ENCODE measurements at places on chromosomes 2 and 18. TPM values are rescaled to one million over a fixed set of nuclear protein-coding genes. Genes with fewer than 3 reads are reported as not detected.

Gene POTEC
- total RNA-seq: not detected

Gene LRP1B
- total RNA-seq: under 0.01 TPM

Gene PPM1B
- 32.8 TPM for total RNA-seq

Gene EMILIN1
- total RNA-seq: 0.34 TPM

Gene NTSR2
- total RNA-seq: not detected

Gene MAL
- total RNA-seq: 4.1 TPM

Gene RAB6C
- total RNA-seq: under 0.01 TPM

Gene ST8SIA5
- not detected for total RNA-seq

Gene ZNF521
- 0.07 TPM for total RNA-seq

Gene AQP12A
- total RNA-seq: not detected

Gene INHBB
- total RNA-seq: 0.34 TPM

Gene SEH1L
- 76.2 TPM for total RNA-seq

Gene IL36B
- under 0.01 TPM for total RNA-seq

Gene SERPINB13
- total RNA-seq: 16.7 TPM
